Right forelimb (tissue), 1 donor: ENCODE measurements at places on chromosomes 11 and 22.
A peak's percentile ranks its signal among the peaks of the same experiment; 100 is the strongest.

DNA sequence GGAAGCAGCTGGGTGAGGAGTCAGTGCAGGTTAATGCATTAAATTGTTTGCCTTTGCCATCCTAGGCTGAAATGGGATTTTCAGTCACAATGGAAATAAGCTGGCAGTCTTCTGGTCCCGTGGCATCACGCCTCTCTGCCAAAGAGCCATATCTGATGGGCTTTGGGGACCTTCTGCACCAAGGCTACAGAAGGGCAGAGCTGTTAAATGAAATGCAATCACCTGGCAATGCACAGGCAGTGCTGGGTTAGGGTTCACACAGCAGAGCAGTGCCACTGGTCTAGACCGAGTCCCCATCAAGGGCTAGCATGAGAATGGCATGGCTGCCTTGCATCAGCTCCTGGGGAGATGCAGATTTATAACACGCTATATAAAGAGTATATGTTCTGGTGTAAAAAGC, 749.2 kb downstream of the NTM start:
- DNase-seq: no peak

DNA sequence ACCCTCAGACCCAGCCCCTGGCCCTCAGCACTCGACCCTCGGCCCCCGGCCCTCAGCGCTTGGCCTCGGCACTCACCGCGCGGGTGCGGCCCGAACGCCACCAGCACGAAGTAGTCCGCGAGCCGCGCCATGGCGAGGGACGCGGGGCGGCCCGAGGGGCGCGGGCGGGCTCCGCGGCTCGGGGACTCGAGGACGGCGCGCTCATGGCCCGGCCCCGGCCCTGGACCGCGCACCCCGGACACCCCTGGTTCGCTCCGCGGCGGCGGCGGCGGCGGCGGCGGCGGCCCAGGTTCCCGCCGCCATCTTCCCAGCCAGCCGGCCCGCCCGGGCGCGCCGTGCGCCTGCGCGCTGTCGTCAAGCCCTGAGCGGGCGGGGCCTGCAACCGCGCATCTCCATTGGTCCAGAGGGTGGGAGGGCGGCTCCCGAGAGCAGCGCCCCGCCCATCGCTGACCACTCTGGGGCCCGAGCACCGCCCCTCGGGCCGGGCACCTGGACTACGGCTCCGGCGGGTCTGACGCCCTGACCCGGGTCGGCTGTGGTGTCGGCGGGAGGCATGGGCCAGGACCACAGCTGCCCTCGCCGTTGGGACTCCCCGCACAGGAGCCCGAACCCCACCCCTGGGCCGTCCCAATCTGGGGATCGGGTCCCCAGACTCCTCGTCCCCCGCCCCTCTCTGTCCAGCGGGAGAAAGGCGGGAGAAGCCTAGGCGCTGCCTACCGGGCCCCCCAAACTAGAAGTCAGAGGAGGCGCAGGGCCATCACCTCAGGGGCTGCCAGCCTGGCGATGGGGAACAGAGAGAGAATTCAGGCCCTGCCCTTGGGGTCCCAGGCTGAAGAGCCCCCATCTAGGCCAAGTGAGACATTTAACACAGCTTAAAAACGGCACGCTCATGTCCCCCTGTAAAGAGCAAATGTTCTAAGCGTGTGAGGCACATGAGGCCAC, at the start of gene SBF1:
SBF1 (minus strand) TSS at position 326 of the 942 bp plus-strand sequence; CDS start at position 131, 195 bp downstream.
- DNase-seq: peak; percentile 94

- DNase-seq: no peak
These were observed 34.2 kb upstream of the FCHSD2 start for GRCh38 chr11:73176145-73176873.

GRCh38 chr11:30155428-30155827, 75.4 kb upstream of the FSHB start:
- DNase-seq: no peak

GRCh38 chr11:12798609-12799011, 124.4 kb downstream of the TEAD1 start:
- DNase-seq: no peak

DNA sequence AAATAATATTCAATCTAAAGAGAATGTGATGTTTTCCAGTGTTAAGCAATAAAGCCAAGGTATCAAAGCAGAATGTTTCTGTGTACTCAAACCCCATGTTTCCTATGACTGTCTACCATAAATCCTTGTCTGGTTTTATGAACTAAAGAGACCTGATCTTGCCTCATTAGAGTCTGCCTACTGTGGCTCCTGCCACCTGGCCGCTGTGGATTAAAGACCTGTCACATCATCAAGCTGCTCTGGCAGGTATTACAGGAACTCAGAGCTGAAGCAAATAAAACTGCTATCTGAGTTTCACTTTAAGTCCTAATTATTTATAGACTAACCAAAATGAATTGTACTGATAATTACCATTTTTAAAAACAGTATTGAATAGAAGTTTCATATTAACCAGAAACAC, 207.8 kb upstream of the CCDC90B start:
- DNase-seq: no peak

GRCh38 chr11:24734742-24735237, 237.9 kb downstream of the LUZP2 start:
- no peak for DNase-seq

DNA sequence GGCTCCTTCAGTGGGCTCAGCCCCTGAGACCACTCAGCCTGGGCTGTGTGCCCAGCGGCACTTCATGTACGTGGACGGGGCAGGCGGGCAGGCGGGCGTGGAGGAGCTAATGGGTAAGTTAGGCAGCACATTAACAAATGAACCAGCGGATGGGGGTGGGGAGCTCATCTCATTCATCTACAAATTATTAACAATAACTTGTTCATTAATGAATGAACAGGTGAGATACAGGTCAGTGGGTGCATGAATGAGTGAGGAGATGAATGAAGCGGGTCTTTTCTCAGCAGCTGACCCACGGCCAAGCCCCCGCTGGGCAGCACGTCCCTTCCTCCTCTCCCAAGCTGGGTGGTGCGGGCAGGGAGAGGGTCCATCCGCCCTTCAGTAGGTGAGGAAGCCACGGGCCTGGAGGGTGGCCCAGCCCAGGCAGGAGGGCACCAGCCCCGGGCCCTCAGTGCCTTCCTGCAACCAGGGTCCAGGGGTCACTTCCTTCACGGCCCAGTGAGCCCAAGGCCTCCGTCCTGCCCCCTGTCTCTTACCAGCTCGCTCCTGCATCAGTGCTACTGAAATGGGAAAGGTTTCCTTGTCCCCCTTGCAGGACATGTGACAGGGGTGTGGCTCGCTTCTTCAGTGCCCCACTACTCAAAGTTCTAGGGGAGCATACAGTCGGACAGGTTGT, 60.5 kb upstream of the KCNQ1OT1 start:
- peak; percentile 37 for DNase-seq

DNA sequence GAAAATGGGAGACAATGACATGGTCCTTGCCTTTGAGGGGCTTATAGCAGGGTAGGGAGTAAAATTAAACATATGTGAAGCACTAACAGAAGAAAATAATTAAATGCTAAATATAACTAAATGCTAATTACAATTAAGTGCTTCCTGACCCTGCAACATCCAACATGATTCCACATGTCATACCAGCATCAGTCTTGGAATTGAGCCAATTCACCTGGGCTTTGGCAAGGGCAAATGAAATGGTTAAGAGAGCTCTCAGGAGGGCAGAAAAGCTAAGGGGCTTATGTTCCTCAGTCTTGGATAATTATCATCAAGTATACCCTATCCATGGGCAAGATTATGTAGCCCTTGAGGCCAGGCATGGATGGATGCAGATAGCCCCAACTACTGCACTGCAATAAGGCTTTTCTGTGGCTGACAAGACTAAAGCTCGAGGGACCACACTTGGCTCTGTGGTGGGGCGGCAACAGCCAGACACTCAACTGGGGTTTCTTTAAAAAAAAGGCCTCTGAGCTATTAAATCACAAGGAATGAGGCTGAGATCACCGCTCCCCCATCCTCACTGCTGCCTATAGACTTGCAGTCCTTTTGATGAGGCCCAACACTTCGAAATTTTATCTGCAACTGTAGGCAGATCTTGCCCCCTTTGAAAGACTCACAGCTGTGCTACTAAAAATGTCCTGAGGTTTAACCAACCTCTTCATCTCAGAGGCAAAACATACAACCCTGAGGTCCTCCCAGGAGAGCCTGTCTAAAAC, 39.0 kb downstream of the IL18BP start:
- DNase-seq: no peak

GRCh38 chr11:18294862-18295261, 27.1 kb downstream of the HPS5 start:
- DNase-seq: no peak

- peak; percentile 7 for DNase-seq
These were observed 59.6 kb upstream of the SHANK2 start for GRCh38 chr11:71311928-71312510.

DNA sequence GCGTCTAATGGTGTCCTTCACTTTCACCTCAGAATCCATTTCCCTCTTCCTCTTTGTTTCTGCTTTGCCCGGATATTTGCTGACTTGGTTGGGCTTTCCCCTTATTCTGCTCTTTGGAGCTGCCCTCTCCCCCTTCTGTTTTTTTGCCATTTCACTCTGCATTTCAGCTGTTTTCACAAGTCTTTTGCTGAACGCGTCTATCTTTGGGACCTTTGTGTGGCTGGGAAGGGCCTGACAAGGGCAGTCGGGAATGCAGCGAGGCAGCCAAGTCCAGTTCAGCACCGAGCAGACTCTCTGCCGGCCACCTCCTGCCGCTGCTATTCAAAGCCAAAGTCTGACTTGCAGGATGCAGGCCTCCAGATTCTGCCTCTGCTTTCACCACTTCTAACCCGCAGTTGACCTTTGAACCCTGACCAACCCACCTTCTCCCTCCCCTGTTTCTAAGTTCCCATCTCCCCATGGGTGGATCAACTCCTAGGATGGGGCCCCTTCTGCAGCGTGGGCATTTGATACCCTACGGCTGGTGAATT, 38.2 kb downstream of the FEZ1 start:
- DNase-seq: peak; percentile 72

DNA sequence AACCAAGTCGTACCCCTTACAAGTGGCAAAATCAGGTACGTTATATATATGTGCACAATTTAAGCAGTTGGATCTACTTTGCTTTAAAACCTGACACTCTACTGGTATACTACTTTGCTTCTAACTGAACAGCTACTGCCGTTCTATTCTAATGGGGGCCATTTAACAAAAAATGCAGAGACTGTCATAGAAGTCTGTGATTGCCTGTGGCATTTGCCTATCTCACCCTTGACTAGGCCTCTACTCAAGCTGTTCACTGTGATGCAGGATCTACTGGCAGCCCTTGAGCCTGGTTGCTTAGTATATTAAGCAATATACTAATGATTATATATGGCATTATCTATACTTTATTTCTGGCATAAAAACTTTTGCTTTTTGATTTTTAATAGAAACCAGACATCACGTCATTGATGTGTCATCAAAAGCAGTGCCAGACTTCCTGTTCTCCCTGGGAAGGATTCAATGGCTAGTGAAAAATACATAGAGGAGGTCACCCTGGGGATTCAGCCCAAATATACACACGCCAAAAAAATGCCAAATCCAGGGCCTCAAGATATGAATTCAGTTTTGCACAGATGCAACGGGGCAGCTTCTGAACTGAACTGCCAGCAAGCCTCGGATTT, 40.0 kb upstream of the FIBIN start:
- no peak for DNase-seq

GRCh38 chr11:3206156-3206921, 12.3 kb downstream of the MRGPRG start:
- DNase-seq: no peak

DNA sequence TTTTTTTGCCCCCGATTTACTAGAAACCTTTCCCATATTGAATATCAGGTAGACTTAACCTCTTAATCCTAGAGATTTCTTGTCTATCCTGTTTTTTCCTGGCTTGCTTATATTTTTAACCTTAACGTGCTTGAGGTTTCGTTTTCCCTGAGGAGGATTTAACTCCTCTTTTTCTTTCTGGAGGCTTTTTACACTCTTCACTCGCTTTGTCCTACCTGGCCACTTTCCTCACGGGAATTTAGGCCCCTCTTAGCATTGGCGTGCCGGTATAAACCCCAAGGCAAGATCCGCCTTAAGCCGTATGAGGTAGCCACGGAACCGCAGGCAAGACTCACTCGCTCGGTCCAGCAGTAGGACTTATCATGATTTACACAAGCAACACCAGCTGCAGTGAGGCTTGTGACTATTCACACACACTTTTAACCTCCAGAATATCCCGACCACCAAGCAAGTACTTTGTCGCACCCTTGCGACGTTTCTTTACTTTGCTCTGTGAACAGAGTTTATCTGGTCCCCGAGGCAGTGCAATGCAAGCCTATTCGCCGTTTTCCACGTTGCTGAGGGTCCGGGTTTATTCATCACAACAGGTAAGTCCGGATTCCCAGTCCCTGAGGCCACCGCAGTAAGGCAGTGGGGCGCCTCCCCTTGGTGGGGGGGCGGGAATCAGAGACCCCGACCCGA, 20.6 kb upstream of the ALDH3B2 start:
- DNase-seq: no peak
